ENCODE measurements at places on chromosomes 1 and 21.

- DNase-seq, result no peak
Observed at GRCh38 chr1:25570798-25571521, 27.6 kb downstream of the LDLRAP1 start.

- no peak for DNase-seq
Observed at GRCh38 chr1:62177621-62178020, 17.0 kb upstream of the L1TD1 start.

GRCh38 chr1:19169642-19170041 is 40.4 kb downstream of the UBR4 start:
- DNase-seq, result no peak

DNA sequence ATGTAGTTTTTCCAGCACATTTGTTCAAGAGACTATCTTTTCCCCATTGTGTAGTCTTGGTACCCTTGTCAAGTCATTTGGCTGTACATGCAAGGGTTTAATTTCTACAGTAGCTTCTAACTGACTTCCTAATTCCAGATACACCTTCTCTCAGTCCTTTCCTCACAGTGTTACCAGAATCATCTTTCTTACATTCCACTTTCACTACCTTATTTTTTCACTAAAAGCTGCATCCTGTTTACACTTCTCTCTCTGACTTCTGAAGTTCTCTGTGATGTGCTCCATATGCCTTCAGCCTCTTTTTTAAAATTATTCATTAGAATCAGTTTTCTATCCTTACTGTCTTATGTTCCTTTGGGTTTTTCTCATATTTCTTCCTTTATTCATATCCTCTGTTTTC is 57.1 kb upstream of the RWDD3 start:
- peak; percentile 19 for DNase-seq

- no peak for DNase-seq
Observed at GRCh38 chr1:207824691-207825408, 73.0 kb downstream of the CD46 start.

DNA sequence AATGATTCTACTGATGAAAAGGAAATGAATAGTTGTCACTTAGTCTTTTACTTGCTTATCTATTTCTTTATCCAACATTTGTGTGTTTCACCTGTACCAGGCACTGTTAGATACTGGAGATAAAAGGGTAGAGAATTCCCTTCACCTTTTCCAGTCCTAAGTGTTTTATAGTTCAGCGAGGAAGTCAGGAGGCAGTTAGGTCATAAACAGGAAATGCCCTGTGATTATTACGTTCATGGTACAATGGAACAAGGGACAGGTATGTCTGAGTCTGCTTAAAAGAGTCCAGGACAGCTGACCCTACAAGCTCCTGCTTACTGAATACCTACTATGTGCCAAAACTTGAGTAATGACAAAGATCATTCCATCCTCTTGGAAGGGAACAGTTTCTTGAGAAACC is 77.8 kb downstream of the TNR start:
- DNase-seq, result no peak

GRCh38 chr21:42213082-42213774 is 5.7 kb upstream of the ABCG1 start:
- DNase-seq, result no peak

GRCh38 chr1:95553595-95553994 is 319.6 kb downstream of the RWDD3 start:
- DNase-seq, result no peak

- peak; percentile 84 for DNase-seq
Observed at GRCh38 chr1:111739194-111739924, at the start of gene INKA2. Gene INKA2, minus strand, starts transcription at chr1:111739395. Its CDS starts 153 bp downstream, at chr1:111739242.

GRCh38 chr1:18302788-18303413 is 177.8 kb upstream of the KLHDC7A start:
- no peak for DNase-seq

DNA sequence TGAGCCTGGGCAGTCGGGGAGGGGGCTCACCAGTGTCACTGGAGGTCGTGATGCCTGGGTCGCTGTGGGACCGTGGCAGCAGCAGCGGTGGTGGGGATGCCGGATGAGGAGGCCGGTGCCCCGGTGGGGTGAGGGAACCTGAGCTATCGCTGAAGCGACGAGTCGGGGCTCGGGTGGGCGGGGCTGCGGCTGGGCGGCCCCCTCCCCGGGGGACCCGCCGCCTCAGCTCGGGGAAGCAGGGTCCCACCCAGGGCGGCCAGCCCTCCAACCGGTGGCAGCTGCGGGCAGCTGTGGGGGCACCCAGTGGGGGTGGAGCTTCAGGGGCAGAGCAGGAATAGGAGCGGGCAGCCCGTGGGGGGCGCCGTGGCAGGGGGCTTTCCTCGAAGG is 5.0 kb downstream of the ENTREP3 start:
- no peak for DNase-seq

DNA sequence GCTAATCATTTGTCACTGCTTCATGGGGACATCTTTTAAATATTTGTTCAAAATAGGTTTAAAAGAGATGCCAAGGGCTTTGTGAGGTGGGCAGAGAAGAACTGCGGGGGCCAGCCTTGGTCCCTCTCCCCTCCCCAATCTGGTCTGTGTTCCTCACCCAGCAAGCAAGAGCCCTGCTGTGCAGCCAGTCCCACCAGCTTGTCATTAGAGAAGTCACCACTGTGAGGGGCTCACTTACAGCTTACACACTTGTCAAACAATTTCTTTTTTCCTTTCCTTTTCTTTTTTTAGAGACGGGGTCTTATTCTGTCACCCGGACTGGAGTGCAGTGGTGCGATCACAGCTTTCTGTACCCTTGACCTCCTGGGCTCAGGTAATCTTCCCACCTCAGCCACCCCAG is 10.4 kb upstream of the CDK18 start:
- peak; percentile 69 for DNase-seq

- no peak for DNase-seq
Observed at GRCh38 chr1:244868484-244869363, 4.4 kb upstream of the HNRNPU start.

DNA sequence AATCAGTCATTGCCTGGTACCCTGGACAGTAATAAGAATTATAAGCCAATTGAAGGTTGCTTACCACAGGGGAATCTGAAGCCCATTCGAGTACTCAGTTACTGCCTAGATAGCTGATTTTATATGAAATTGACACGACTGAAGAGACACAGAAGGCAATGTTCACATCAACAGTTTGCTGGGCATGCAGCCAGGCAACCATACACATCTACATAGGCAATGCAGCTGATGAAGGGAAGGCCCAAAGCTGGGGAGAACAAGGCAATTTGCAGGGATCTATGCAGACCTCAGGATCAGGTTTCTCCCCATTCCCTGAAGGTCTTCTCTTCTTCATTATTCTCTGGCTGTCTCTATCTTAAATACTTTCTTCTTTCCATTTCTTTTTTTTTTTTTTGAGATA is 448.7 kb downstream of the PTBP2 start:
- DNase-seq, result no peak

- DNase-seq, result no peak
Observed at GRCh38 chr1:25771221-25772114, 28.5 kb upstream of the SELENON start.

GRCh38 chr1:65009724-65010420 is 43.5 kb upstream of the JAK1 start:
- DNase-seq, result no peak

GRCh38 chr1:31370021-31370420 is 2.9 kb downstream of the FABP3 start:
- DNase-seq, result no peak

- peak; percentile 85 for DNase-seq
Observed at GRCh38 chr1:59903141-59903754, 23.3 kb downstream of the CYP2J2 start.

- DNase-seq, result no peak
Observed at GRCh38 chr1:220335668-220336067, 63.4 kb upstream of the RAB3GAP2 start.

GRCh38 chr1:183776731-183777130 is 28.2 kb upstream of the RGL1 start:
- no peak for DNase-seq

DNA sequence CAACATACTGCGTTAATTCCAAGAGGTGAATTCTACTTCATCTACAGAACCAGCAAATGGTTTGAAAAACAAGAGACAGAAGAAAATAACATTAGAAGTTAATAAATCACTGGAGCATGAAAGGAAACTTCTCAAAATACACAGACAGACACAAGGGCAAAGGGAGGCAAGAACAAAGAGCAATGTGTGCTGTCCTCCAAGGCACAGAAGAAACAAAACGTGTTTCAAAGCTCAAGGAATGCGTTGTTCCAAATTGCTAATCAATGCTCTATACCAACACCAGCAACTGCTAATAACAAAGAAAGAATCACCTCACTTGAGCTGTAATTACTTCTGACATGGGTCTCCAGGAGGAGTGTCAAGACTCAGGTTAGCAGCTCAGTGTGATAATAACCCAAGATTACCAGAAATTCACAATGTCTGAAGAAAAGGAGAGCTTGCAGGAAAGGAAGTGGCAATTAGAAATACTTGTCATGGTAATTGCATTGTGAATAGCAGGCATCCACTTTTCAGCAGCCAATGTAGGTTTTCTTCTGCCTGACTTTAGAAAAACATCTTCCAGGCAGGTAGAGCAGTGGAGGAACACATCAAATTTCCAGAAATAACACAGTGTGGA is 175.4 kb downstream of the SEC16B start:
- no peak for DNase-seq
